Esophagus muscularis mucosa (tissue), 4 donors: ENCODE measurements at places on chromosomes 4 and X. TPM values are rescaled to one million over a fixed set of nuclear protein-coding genes. Genes with fewer than 3 reads are reported as not detected.

VCX3B gene
- total RNA-seq: not detected

DNA sequence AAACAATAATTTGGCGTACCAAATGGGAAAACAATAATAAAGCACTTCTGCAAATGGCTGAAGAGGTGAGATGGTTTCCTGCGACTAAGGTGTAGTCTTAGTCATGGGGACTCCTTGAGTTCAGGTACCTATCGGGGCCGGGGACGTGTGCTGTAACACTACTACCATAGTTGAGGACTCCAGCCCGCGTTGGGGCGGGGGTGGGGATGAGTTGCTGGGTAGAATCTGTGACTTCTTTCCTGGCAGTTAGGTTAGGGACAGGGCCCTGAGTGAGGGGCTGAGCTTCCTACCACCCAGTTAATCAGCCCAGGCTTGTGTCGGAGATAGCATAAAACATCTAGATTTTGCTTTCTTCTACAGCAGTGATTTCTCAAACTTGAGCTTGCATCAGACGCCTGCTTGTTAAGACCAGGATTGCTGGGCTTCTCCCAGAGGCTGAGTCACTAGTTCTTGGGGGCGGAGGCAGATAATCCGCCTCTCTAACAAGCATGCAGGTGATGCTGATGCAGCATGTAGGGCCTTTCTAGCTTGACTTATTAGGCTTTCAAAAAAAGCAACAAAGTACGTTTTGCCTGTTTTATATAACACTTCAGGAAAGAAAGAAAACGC, 30.2 kb downstream of the RBBP7 start:
- no peak for DNase-seq

GRCh38 chrX:10190367-10190766, 33.6 kb downstream of the CLCN4 start:
- DNase-seq: no peak

GRCh38 chrX:43718956-43719355, 62.9 kb downstream of the MAOA start:
- DNase-seq: no peak

- no peak for DNase-seq
Observed at GRCh38 chr4:72318421-72319170, 250.4 kb downstream of the ADAMTS3 start.

- DNase-seq: no peak
Observed at GRCh38 chr4:47651231-47651630, 166.2 kb downstream of the ATP10D start.

- DNase-seq: no peak
Observed at GRCh38 chrX:44844204-44844603, 383 bp downstream of the DUSP21 start.
